ENCODE measurements at places on chromosomes 13 and 19.

GRCh38 chr13:65011378-65011777 lies 2218.8 kb downstream of the PCDH9 start:
- DNase-seq: no peak

- no peak for DNase-seq
Observed at GRCh38 chr13:60175571-60175970, 11.8 kb upstream of the DIAPH3 start.

- DNase-seq: no peak
Observed at GRCh38 chr13:60484865-60485264, 87.8 kb downstream of the TDRD3 start.

GRCh38 chr19:28614634-28615545 lies 598.1 kb downstream of the UQCRFS1 start:
- no peak for DNase-seq

DNA sequence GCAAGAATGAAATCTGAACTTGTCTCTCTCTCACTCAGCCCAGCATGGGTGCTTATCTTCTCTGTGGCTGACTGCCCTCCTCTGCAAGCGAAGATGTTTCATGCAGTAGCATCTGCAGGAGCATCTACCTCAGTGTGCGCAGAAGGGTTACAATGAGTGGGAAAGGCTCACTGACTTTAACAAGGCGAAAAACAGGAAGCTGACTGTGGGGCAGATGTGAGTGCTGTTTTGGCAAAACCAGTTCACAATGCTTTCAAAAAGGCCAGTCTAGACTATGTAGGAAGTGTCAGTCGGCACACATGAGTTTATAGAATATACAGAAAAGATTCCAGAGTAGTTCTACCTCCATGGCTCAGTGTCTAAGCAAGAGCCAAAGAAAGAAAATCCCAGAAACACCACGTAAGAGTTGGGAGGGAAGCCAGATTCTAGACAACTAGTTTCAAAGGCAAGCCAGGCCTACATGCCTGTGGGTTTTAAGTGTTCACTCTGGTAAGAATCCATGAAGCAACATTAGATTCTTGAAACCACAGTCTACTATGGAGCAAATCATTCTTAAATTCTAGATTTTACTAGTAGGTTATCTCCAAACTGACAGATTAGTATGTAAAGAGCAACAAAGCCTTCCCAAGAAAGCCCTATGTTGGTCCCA lies 124.5 kb downstream of the ABCC4 start:
- DNase-seq: no peak

DNA sequence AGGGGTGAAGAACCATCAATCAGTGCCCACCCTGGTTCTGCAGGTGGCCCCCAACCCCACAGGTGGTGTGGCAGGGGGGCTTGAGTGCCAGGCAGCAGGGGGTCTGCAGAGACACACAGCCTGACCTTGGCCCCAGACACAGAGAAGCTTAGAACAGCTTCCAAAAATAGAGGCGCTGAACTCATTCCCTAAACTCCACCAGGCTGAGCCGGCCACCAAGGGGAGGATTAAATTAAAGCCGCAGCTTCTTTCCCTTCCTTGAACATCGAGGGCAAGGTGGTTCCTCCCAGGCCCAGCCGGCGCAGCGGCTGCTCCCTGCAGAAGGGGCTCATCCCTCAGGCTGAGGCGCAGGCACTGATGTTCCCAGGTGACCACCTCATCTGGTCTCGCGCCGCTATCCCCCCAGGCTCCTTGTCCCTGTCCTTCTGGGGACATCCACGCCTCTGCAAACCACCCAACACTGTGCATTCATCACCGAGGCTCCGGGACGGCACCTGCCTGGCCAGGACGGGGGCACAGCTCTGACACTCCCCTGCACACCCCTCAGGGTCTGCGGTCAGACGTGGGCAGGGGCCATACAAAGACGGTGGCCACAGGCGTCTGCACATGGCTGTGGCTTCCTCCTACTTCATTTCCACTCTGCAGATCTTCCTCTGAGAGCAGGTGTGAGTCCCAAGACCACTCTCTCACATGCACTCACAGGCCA lies 30.9 kb downstream of the LAMP1 start:
- no peak for DNase-seq

GRCh38 chr19:41304706-41305483 lies 5.1 kb upstream of the CCDC97 start:
- DNase-seq: no peak

GRCh38 chr19:4390567-4391305 lies 9.6 kb downstream of the SH3GL1 start:
- no peak for DNase-seq

GRCh38 chr13:52141299-52141698 lies 12.4 kb upstream of the NEK5 start:
- no peak for DNase-seq

DNA sequence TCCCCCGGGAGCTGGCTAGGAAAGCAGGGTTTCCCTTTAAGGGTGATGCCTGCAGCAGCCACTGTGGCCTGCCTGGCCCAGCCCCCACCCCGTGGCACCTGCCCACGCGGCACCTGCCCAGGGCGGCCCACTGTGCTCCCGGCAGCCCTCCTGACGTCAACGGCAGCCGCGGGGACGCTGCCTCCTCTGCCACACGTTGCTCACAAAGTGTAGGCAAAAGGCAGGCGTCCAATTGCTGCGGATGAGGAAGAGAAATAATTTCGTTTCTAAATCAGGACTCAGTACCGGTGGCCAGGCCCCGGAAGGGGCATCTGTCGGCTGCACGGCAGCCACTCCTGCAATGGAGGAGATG lies 122.3 kb downstream of the URI1 start:
- DNase-seq: no peak

GRCh38 chr19:18424890-18425514 lies 5.8 kb downstream of the SSBP4 start:
- no peak for DNase-seq

DNA sequence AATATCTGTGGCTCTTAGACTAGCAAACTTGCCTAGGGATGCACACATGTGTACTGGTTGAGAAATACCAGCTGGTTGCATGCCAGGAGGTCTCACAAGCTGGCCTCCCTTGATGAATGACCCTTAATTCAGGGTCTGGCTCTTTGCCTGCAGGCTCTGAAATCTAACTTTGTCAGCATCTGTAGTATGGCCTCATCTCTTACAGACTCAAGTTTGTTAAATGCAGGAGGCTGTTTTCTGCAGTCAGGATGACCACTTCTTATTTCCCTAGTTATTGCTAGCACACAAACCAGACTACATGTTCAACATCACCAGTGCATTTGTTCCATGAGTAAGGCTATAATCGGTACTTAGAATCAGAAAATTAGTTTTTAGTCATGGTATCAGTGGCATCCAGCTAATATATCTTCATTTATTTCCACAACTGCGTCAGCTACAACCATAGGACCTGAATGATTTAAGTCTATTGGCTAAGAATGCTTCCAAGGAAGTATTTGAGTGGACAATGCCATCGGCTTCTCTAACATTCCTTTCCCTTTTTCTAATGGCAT lies 23.3 kb upstream of the POSTN start:
- DNase-seq: no peak

DNA sequence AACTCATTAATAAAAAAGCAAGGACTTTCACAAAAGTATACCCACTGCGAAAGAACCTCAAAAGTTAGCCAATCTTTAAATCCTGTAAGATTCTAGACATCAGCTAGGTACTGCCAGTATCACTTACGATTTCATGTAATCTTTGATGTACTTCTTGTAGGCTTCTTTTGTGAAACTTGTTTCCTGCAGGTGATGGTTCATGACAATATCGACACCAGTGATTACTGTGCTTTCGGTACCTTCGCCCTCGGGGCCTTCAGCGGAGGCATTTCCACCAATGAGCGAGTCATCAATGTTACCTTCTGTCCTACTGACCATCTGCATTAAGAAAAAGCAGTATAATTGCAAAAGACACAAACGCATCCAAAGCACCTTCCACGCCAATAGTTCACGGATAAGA lies 1.1 kb downstream of the TPT1 start:
- DNase-seq: no peak

GRCh38 chr13:34720618-34721017 lies 221.5 kb upstream of the NBEA start:
- DNase-seq: no peak

- DNase-seq: peak; percentile 73
Observed at GRCh38 chr13:23654111-23655110, 84.2 kb downstream of the TNFRSF19 start.

DNA sequence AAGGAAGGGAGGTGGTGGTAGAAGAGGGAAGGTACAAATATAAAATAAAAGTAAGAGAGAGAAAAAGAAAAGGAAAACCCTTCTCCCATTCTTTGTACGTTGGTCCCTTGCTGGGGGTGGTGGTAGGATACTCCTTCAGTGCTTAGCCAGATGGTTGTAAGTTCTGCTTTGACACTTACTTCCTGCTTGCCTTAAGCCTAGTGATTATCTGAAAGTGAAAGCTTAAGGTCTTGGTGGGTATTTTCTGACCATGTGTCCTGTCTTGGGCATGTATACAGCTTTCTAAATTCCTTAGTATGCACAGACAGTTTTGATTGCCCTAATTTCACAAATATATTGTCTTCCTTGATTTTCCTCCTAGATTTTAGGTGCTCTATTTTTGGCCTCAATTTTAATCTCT lies 314.8 kb downstream of the PCDH17 start:
- DNase-seq: no peak

- peak; percentile 72 for DNase-seq
Observed at GRCh38 chr19:55493052-55493644, 4.9 kb downstream of the SSC5D start.

DNA sequence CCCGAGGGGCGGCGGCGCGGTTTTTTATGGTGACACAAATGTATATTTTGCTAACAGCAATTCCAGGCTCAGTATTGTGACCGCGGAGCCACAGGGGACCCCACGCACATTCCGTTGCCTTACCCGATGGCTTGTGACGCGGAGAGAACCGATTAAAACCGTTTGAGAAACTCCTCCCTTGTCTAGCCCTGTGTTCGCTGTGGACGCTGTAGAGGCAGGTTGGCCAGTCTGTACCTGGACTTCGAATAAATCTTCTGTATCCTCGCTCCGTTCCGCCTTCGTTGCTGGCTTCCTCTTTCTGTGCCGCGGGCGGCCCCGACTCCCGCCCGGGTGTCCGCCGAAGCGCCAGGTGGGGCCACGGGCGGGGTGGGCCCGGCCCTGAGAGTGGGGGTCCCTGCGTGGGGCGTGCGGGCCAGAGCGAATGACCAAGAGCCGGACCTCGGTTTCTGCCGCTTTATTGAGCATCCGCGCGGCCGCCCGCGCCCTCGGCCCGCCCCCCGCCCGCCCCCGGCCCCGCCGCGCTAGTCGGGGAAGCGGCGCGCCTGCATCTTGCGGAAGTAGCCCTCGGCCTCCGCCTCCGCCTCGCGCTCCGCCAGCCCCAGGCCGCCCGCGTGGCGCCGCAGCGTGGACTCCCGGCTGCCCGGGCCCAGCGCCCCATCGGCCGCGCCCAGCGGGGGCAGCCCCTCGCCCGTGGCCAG lies 9.6 kb downstream of the PLPPR3 start:
- peak; percentile 56 for DNase-seq

DNA sequence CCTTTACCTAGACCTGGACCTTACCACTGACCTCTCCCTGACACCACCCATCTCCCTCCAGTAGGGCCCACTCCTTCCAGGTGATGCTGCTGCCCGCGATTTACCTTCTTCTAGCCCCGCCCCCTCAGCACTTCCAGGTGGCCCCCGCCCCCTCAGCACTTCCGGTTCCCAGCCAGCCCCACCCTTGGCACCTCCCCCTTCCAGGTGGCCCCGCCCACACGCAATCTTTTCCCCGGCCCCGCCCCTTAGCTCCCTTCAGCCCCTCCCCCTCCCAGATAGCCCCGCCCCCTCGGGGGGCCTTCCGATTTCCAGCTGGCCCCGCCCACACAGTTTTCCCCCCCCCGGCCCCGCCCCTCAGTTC lies 586 bp downstream of the LIG1 start:
- DNase-seq: peak; percentile 90

DNA sequence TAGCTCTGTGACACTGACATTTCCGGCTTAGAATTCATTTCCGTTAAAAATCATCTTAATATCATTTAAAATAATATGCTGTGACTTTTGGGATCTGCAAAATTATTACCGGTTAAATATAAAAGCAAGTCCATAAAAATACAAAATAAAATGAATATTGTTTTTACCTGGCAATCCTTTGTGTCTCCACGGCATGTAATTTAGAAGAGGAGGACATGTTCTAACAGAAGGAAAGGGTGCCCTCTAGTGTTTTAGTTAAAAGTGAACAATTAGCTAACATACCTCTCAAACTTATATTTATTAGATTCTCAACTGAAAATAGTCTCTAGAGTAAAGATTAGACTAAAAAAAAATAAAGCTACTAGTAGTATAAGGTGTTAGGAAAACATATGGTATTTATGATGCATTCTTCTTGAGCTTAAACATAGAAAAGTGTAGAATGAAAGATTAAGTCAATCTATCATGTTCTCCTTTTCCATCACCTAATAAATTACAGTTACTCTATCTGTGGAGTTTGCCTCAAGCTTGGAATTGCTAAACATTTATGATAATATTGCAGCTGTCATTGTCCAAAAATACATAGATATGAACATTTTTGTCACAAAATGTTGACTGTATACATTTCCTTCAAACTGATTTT lies 676.7 kb upstream of the SPRY2 start:
- no peak for DNase-seq

DNA sequence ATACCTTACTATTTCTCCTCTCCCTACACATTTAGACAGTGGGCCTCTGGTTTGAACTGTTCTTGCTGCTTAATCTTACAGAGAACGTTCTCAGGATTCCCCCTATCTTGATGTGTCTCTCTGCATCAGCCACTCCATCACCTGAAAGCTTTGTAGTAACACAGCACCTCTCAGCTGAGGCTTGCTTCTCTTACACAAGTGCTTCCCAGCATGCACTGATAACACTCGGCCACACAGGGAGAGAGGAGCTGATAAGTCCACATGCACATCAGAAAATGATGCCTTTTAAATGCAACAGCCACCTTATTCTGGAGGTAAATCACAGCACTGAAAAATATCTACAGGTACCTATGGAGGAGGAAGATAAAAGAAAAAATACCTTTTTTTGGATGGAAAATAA lies 192.2 kb upstream of the TSHZ3 start:
- no peak for DNase-seq

GRCh38 chr13:45068036-45069001 lies 52.0 kb upstream of the GTF2F2 start:
- DNase-seq: no peak

DNA sequence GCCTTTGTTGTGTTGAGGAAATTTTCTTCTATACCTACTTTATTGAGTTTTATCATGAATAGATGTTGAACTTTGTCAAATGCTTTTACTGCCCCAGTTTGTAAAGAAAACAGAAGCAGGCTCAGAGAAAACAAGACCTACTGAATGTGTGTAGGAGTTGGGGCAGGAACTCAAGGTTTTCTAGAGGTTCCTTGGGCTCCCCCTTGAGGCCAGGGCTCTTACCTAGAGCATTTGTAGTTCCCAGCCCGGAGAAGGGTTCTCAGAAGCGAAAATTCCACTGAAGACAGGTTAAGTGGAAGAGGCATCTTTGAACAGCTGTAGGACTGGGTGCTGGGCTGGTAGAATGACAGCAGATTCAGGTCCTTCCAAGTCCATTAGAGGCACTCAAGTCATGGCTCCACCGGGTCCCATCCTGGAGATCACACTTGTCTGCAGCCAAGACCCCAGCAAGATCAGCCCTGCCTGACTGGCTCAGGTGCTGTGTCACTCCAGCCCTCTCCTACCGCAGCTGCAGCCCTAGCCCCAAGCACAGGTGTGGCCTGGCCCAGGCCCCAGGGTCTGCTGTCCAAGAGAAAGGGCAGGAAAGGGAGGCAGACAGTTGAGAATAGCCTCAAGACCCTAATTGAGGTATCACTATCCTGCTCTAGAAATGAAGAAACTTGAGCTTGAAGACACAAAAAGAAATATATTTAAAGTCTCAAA lies 425.5 kb downstream of the PCDH20 start:
- peak; percentile 38 for DNase-seq

- DNase-seq: no peak
Observed at GRCh38 chr13:113945857-113946408, 27.9 kb downstream of the C13orf46 start.

GRCh38 chr13:109870274-109870673 lies 83.9 kb upstream of the IRS2 start:
- DNase-seq: no peak
